NCI-H1092 treated with DMSO at 0.1 percent for 48 hours (cell line): ENCODE measurements at places on chromosomes 3 and 15.

GRCh38 chr3:174812172-174812862, 46.8 kb upstream of the NAALADL2 start:
- DNase-seq, result no peak

DNA sequence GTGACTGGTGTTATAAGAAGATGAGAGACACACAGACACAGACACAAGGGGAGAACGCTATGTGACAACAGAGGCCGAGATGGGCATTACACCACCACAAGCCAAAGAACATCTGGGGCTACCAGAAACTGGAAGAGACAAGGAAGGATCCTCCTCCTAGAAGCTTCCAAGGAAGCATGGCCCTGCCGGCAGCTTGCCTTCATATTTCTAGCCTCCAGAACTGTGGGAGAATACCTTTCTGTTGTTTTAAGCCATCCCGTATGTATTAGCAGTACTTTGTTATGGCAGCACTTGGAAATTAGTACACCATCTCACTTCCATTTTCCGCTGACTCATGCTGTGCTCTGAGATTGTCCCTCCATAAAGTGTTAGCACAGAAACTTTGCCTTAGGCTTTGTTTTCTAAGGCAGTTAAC, 38.7 kb upstream of the CA12 start:
- no peak for DNase-seq

DNA sequence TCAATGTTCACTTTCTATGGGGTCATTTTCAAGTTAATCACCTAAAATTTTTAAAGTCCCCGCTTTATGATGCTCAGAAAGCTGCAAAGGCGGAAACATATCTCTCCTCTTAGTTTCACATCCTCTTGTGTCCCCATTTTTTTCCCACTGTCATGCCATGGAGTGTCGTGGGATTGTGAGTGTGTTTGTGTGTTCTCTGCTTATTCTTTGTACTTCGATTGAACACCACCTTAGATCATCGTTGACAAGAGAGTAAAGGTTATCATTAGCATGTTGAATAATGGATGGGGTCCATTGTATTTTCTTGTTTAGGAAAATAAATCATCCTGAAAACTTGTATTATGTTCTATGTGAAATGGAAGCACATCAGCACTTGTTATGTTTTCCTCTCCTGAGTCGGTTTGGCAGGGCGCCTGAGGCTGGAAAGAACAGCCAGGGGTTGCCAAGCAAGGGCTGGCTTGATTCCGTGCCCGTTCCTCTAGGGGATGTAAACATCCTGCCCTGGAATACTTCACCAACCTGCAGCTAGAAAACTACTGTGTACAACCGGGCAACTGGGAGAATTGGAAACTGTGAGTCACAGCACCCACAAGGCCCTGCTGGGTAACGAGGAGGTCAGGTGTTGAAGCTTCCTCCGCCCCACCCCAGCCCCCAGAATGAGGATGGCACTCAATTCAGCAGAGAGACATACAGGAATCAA, 67.2 kb downstream of the EIF4E3 start:
- DNase-seq, result peak; percentile 57

- no peak for DNase-seq
Measured at GRCh38 chr3:43327582-43327979, 41.2 kb downstream of the SNRK start.

DNA sequence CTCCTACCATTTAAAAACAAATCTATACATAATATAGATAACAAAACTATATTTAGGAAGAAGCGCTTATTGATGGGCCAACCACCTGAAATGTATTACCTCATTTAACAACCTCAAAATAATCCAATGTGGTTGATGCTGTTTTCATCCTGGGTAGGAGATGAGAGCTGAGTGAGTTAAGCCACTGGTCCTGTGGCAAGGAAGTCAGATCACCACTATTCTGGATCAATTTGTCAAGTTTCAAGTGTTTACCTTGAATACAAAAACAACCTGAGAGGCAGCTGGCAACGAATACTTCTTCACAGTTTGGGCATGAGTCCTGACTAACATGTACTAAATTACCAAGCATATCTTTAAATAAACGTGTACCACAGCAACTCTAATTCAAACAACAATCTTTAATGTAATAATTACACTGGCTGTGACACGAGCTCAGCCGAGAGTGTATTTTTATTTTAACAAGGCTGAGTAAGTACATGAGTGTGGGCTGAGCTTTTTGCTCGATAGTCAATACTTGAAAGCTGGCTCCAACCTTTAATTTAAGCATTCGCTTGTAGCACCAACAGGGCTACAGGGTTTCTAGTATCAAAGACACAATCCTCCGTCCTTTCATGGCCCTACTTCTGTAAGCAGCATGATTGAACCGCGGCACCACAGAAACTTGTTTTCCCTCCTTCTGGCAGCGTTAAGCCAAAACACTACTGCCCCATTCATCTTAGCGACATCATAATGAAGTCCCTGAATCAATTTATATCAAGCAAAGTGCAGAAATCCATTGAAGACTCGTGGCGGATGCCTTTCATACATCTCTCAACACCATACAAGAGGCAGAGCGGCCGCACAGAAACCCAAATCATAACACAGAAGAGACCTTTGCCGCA, 93.8 kb upstream of the ICE2 start:
- DNase-seq, result peak; percentile 50

- no peak for DNase-seq
Measured at GRCh38 chr3:147458995-147459704, 50.0 kb downstream of the ZIC1 start.

GRCh38 chr3:134111616-134112015, 81.9 kb upstream of the SLCO2A1 start:
- peak; percentile 1 for DNase-seq
